ENCODE measurements at places on chromosomes 12 and 14. TPM values are rescaled to one million over a fixed set of nuclear protein-coding genes. Genes with fewer than 3 reads are reported as not detected.

GRCh38 chr12:99985129-99985570 lies 414 bp upstream of the ANKS1B start:
- DNase-seq = no peak

- no peak for DNase-seq
Measured at GRCh38 chr14:31622060-31622459, 60.9 kb downstream of the NUBPL start.

DNA sequence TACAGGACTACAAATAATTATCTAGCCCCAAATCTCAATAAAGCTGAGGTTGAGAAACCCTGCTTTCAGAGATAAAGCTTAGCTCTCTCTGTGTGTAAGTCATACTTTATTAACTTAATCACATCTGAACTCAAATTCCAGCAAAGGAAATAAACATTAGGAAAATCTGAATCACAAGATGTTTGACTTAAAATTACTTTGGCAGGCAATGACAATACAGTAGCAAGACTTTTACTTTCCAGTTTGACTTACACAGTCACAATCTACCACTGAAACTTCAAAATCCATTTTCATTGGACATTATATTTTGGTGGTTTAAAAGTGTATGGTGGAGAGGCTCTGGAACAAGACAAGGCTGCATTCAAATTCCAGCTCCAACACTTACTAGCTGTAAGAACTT lies 11.4 kb downstream of the TMEM116 start:
- DNase-seq = no peak

DNA sequence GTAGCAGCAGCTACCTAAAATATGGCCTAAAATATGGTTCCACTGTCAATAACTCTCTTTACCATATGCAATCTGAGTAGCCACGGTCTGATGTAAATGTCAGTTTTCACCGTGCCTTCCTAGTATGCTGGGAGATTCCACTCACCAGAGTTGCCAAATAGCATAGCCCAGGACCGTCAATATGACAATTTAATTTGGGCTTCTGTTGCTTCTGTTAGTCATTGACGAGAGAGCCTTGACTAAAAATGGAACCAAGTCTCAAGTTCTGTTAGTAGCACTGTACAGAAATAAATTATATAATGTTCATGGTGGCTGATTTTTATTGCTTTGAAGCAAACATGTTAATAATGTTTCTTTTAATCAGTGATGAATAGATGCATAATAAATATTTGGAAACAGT lies 348.4 kb downstream of the BCAT1 start:
- no peak for DNase-seq

- no peak for DNase-seq
Measured at GRCh38 chr14:86066651-86067050, 536.7 kb downstream of the FLRT2 start.

GRCh38 chr14:59831121-59831730 lies 39.4 kb downstream of the RTN1 start:
- no peak for DNase-seq

DNA sequence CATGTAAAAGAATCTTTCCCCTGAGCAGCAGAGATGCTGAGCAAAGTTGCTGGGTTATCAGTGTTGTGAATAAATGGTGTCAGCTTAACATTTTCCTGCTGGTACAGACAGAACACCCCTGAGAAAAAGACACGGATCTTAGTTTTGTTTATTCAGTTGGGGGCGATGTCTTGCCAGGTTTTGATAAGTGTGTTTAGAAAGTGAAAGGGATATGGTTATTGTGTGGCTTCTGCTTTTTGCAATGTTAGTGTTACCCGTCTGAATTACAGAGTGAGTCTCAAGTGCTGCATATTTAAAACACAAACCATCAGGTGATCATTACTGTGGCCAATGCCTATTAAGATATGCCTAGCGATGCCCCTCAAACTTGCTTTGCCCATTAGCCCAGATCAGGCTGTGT lies 864.6 kb upstream of the SEL1L start:
- no peak for DNase-seq

GRCh38 chr14:29900609-29901350 lies 26.9 kb downstream of the PRKD1 start:
- no peak for DNase-seq

- DNase-seq = no peak
Measured at GRCh38 chr14:50874757-50875156, 2.9 kb downstream of the ABHD12B start.

DNA sequence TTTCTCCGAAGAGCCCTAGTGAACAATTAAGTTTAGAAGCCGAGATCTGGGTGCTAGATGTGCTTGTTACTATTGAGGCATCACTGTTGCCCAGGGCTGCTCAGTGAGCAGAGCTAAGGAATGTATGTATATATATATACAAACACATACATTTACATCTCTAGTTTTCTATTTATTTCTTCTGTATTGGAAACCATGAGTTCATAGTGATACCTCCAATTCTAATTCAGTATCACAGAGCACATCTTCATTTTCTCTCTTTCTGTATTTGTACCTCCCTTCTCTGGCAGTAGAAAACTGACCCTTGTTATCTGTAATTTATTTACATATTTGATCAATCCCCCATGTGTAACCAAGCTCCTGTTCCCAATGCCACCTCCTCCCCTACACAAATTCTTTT lies 40.7 kb upstream of the FUT8 start:
- DNase-seq = no peak

- no peak for DNase-seq
Measured at GRCh38 chr12:4202918-4203317, 70.6 kb upstream of the CCND2 start.

GRCh38 chr12:1517007-1517406 lies 77.4 kb downstream of the FBXL14 start:
- no peak for DNase-seq

- peak; percentile 77 for DNase-seq
Measured at GRCh38 chr14:95496690-95497259, 19.7 kb downstream of the SYNE3 start.

DNA sequence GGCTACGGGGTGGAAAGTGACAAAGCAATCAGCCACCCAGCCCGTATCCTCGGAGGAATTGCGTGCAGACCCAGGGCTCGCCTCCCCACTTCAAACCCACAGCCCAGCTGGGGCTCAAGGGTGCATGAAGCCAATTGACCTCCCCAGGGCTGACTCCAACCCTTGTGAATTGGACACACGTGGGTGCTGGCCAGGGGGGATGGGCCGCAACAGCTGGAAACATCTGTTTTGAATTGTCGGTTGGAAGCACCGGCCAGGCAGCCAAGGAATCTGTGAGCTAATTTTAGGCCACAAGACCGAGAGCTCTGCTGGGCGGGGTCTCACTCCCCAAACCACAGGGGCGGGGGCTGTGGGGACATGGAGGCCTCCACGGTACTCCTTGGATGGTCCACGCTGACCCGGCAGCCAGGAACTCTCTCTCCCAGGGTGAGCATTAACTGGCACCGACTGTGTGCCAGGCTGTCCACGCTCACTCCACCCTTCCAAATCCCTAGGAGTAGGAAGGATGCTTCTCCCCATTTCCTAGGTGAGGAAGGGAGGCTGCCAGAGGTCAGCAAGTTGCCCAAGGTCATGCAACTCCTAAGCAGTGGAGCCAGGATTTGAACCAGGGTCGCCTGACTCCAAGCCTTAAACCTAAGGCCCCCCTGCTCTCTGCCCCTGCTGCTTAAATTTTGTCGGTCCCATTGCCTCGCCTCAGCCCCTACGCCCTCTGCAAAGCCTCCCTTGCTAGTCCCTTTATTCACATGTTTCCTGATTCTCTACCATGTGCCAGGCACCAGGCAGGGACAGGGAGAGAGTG lies 11.9 kb upstream of the TMEM119 start:
- peak; percentile 94 for DNase-seq

DNA sequence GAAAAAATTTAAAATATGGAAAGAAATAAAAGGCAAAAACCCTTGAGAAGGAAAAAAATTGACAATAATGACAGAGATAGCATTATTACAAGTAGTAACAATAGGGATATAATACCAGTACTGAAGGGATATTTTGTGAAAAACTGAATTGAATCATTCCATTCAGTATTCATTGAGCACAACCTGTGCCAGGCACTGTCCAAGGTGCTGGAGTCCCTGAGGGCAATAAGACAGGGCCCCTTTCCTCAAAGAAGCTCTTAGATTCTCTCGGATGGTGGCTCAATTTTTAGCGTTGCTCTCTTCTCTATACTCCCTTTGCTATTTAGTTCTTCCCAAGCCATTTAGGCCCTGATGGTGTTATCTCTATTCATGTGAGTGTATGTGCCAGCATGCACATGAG lies 34.3 kb upstream of the GAS2L3 start:
- DNase-seq = peak; percentile 37

- no peak for DNase-seq
Measured at GRCh38 chr14:64966976-64967375, 5.2 kb downstream of the RAB15 start.

DNA sequence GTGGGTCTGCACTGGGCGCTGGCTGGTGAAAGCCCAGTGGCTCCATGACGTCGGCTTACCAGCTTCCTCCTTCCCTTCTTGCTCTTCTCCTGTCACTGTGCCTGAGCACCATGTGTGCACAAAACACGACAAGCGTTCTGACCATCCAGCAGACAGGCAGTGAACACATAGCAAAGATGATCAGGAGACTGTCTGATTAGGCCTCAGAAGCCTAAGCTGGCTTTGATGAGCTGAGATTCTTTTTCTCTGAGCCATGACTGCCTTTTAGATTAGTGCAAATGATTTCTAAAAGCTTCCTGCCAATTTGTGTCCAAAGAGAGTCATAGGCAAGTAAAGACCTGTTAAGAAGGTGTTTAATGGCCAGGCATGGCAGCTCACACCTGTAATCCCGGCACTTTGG lies 83.1 kb downstream of the AACS start:
- no peak for DNase-seq

DNA sequence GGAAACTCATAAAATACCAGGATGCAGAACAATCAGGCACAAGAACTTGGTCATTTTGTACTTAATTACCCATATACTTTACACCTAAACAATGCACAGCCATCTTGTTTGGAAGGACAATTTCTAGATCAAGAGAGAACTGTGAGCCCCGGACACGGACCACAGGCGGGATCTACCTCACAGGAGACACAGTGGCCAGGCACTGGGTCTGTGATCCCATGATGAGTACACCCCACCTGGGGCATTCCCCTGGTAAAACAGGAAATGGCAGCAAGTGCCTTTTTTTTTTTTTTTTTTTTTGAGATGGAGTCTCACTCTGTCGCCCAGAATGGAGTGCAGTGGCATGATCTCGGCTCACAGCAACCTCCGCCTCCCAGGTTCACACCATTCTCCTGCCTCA lies 15.2 kb downstream of the GOLGA3 start:
- DNase-seq = no peak

Gene TMEM30B
- 2.3 TPM for polyA plus RNA-seq

Gene POTEG
- not detected for polyA plus RNA-seq

Gene OXA1L
- 238 TPM for polyA plus RNA-seq

Gene MYO1H
- 0.37 TPM for polyA plus RNA-seq

Gene RAD9B
- 11.8 TPM for polyA plus RNA-seq

Gene MAP1LC3B2
- 8.0 TPM for polyA plus RNA-seq

Gene PLEKHD1
- polyA plus RNA-seq = 0.98 TPM

Gene C12orf50
- 0.14 TPM for polyA plus RNA-seq

Gene RPL10L
- not detected for polyA plus RNA-seq

Gene EML5
- polyA plus RNA-seq = 1.1 TPM

Gene METAP2
- polyA plus RNA-seq = 123 TPM

Gene CCDC196
- 0.10 TPM for polyA plus RNA-seq

Gene MEG3
- polyA plus RNA-seq = 3,909 TPM

Measured in muscle of arm (tissue), 14 donors.